Midbrain (tissue), 1 donor: ENCODE measurements at places on chromosomes 2 and 18.
A peak's percentile ranks its signal among the peaks of the same experiment; 100 is the strongest.

DNA sequence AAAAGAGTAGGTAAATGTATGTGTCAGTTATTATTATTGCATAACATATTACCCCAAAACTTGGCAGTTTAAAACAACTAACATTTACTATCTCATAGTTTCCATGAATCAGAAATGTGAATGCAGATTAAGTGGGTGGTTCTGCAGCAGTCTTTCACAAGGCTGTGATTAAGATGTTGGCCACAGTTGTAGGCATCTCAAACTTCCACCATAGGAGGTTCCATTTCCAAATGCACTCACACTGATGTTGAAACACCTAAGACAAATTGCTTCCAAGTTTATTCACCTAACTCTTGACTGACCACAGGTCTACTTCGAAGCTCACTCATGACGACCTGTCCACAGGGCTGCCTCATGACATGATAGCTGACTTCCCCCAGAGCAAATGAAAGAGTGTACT, 360.8 kb downstream of the GRB14 start:
- DNase-seq, result no peak

DNA sequence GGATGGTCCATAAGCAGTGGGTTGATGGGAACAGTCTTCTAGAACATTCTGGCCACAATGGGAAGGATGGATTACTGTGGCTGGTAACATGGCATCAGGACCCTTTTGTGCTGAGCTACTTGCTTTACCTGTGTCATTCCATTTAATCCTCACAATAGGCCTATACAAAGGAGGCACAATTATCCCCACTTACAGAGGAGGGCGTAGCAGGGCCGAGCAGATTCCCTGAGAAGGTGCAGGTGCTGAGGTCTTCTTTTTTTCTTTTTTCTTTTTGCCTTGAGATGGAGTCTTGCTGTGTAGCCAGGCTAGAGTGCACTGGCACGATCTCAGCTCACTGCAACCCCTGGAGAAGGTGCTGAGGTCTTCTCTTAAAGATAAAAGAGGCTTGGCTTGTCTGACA, 6.7 kb upstream of the LRRC30 start:
- DNase-seq, result no peak

- no peak for DNase-seq
These were observed 19.1 kb upstream of the RBM44 start for GRCh38 chr2:237779521-237779920.

DNA sequence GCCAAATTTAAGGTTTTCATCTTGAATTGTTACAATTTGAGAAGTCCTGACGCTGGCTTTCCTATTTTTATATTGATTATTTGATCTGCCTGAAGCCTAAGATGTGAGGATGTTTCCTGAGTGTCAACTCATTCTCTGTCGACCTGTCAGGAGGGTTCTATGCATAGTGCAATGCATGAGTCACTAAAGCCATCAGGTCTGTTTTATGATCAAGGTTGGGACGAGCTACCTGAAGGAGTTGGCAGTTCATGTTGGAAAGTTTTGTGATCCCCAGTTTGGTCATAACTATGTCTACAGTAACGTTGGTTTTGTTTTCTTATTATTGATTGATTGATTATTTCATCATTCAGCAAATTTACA, 71.2 kb downstream of the NABP1 start:
- no peak for DNase-seq

DNA sequence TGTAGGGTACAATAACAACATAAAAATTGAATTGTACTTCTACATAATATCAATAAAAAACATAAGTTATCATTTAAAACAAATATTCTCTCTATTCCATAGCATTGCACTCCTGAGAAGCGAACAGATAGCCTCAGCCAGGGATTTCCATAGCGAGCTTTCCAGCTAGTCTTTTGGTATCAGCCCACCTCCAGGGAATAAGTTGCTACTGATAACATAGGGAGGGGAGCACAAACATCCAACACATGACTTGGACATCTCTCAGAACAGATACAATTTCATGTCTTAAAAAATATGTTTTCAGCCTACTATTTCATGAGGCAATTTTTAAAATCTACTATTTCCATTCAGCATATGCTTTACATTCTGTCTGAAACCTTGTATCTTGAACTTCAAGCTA, 804.4 kb upstream of the RAB6C start:
- DNase-seq, result no peak

- no peak for DNase-seq
These were observed 38.2 kb downstream of the SLC66A2 start for GRCh38 chr18:79912994-79913831.

GRCh38 chr2:238635647-238636051, 208.9 kb downstream of the ASB1 start:
- DNase-seq, result no peak

DNA sequence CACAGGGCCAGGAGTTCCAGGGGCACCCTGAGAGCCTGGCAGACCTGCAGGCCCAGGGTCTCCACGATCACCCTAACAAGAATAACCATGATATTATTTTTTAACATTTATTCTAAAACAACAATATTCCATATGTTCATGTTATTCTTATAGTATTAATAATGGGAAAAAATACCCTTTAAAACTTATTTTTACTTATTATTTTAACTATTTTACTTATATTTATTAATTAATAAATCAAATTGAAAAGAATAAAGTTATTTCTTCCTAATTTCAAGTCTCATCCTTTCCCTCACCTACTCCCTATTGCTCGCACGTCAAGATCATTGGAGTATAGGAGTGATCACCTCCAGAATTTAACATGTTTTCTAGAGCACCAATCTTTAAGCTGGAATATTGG, 71.7 kb downstream of the COL3A1 start:
- no peak for DNase-seq

DNA sequence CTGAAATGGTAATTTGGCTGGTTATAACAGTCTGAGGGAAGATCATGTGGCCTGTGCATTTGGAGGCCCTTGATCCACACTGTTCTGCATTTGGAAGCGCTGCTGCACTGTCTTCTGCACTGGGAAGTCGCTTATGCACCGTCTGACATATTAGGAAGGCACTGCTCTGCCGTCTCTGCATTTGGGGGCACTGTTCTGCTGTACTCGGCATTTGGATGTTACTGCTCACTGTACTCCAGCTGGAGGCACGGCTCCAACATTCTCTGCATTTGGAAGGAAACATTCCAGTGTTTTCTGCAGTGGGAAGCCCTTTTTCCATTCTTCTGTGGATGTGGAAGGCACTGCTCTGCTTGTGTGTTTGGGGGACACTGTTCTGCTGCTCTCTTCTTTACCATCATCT, 9.6 kb upstream of the PROM2 start:
- DNase-seq, result peak; percentile 27

DNA sequence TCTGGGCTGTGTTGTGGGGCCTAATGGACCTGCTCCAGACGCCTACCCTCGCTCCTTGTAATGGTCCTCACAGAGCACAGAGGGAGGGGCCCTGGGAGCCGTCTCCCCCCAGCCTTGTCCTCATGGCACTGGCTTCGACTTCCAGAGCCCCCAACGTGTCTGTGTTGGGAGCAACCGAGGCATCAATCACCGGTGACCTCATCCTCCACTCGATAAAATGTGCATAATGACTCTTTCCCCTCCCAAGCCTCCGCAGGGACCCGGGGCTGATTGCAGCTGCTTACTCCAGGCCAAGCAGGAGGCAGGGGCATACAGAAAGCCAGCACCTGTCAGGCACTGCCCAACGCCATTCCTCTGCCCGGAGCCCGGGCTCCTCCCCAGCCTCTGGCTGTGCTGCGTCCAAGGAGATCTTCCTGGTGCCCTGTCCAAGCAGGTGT, 271.7 kb downstream of the NDUFA10 start:
- DNase-seq, result no peak
